ENCODE measurements at places on chromosomes 3 and 15. TPM values are rescaled to one million over a fixed set of nuclear protein-coding genes. Genes with fewer than 3 reads are reported as not detected.

DNA sequence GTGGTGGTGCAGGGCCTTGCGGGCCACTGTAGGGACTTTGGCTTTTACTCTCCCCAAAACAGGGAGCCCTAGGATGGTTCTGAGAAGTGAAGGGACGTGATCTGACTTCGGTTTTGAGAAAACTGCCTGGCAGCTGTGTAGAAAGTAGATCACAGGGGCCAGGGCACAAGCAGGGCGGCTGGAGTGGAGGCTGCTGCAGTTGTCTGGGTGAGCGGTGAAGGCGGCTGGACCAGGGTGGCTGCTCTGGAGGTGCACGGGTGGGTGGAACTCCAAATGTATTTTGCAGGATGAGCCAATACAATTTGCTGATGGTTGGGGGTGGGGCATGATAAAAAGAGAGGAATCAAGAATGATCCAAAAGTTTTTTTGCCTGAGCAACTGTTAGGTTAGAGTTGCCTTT lies 29.8 kb upstream of the TRH start:
- DNase-seq: no peak

- no peak for DNase-seq
These were observed 141.9 kb downstream of the LRTM1 start for GRCh38 chr3:54785976-54786375.

- DNase-seq: no peak
These were observed 8.4 kb downstream of the MELTF start for GRCh38 chr3:197021231-197021630.

- DNase-seq: no peak
These were observed 89.7 kb upstream of the FGF12 start for GRCh38 chr3:192817053-192817452.

- DNase-seq: no peak
These were observed 9.8 kb upstream of the CNTN3 start for GRCh38 chr3:74624301-74624700.

Gene SCN5A
- not detected for total RNA-seq

DNA sequence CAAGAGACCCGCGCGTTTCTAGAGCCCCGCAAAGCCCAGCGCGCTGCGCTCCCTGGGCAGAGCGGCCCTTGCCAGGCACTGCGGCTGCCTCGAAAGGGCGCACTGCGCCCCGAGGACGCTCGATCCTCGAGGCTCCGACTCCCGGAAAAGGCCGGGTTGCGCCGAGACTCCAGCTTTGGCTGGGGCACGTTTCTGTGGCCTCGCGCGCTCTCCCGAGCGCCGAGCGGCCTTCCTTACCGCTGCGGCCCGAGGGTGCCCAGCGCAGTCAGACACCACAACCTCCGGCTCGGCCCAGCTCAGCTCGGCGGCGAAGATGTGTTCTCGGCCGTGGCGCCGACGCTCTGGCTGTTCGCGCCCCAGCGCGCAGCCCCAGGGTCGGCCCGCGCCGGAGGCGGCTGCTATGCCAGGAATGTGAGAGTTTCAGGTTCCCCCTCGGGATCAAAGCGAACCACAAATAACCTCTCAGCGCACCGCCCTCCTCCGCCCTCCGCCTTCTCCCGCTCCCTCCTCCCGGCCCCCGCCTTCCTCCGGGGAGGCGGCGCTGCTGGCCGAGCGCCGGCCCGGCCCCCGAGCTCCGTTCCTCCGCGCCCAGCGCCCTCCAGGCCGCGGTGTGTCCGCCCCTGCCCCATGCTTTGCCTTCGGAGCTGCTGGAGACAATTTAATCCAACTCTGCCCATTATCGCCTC lies at the start of gene AMOTL2:
AMOTL2 (minus strand) TSS at position 343 of the 686 bp plus-strand sequence. CDS start 3,014 bp downstream, outside the sequence.
- peak; percentile 95 for DNase-seq

GRCh38 chr3:49723296-49723627 lies 489 bp downstream of the GMPPB start:
- peak; percentile 54 for DNase-seq

GRCh38 chr3:106423321-106424225 lies 554.8 kb upstream of the CBLB start:
- DNase-seq: no peak

- no peak for DNase-seq
These were observed 20.1 kb downstream of the FAM43A start for GRCh38 chr3:194705761-194706160.

- no peak for DNase-seq
These were observed 57.6 kb upstream of the FRMD4B start for GRCh38 chr3:69443457-69443920.

Gene MOBP
- not detected for total RNA-seq

- no peak for DNase-seq
These were observed 53.9 kb upstream of the NSMCE3 start for GRCh38 chr15:29323557-29323956.

DNA sequence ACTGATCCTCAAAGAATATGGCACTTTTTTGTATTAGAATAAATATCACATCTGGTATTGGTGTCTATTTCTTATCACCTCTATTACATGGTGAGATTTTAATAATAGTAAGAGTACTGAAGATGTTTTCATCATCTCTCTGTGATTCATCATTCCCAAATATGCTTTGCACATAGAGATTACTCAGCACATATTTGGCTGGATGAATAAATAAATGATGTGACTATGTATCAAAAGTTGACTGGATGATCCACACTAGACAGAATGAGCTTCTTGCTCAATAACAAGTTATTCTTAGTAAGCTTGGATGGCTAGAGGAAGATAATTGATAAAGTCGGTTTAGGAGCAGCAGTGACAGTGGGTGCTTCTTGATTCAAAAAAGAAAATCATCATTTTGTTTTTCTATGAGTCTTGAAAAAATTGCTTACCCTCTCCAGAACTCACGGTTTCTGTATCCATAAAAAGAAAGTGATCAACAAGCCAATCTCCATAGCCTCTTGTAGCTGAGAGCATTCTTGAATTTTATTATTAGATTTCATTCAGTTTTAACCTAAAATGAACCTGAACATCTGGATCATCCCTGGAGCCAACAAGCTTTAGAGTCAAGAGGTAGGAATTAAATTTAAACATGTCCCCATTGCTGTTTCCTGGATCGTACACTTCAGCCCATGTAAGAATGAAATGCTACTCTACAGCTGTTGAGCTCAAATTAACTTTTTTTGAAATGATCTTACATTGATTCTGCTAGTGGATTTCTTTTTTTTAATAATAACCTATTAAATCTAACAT lies 104.8 kb upstream of the OSTN start:
- DNase-seq: no peak

- no peak for DNase-seq
These were observed 41.2 kb upstream of the CNOT10 start for GRCh38 chr3:32643816-32644215.

Measured in HT-29 (cell line).